Activated CD8-positive, alpha-beta memory T cell treated with anti-CD3 and anti-CD28 coated beads for 4 hours (primary cell): ENCODE measurements at places on chromosomes 11 and 22.

DNA sequence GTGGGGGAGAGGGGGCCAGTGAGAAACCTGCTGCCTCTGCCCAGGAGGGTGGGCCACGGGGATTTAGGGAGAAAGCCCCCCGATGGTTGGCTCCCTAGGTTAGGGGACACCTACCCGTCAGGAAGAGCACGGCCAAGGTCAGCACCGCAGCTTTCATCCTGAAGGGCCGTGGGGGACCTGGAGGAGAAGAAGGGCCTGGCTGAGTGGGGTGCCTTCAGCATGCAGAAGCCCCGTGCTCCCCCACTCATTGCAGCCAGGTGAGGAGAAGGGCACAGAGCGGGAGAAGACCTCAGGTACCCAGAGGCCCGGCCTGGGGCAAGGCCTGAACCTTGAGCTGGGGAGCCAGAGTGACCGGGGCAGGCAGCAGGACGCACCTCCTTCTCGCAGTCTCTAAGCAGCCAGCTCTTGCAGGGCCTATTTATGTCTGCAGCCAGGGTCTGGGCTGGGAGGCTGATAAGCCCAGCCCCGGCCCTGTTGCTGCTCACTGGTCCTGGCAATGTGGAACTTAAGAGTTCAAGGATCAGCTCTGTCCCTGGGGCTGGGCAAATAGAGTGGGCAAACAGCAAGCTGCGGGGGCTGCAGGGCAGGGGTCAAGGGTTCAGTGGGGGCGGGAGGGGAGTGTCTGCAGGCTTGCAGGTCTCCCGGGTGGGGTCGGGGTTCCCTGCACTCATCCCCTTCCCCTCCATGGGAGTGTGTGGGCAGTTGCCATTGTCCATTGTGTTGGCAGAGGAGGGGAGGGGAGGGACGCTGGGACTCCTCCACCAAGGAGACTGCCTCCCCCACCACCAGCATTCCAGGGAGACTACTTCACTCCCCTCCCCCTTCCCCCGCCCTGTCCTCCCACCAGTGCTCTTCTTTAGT is at the start of gene APOA1:
Gene APOA1 (minus strand): TSS at position 392 of the 861 bp plus-strand sequence. CDS start 235 bp downstream, at position 157.
- DNase-seq = no peak

DNA sequence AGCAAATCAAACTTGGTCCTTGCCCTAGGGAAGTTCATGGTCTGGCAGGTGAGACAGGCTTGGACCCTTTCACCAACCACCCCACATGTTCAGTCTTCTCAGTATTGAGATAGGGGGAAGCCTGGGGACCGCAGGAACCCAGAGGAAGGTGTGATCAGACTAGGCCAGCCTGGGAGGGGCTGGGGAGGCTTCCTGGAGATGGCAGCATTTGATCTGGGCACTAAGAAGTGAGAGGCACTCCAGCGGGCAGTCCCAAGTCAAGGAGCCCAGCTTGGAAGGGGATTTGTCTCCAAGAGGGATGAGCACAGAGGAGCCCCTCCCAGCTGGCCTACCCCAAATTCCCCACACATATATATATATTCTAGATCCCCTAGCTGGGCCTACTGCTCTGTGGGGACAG is 5.4 kb downstream of the LRRC32 start:
- DNase-seq = no peak

- DNase-seq = no peak
These were observed 46.2 kb downstream of the DEPDC5 start for GRCh38 chr22:31800065-31800464.

GRCh38 chr11:126926376-126926791 is 74.2 kb downstream of the KIRREL3 start:
- no peak for DNase-seq

DNA sequence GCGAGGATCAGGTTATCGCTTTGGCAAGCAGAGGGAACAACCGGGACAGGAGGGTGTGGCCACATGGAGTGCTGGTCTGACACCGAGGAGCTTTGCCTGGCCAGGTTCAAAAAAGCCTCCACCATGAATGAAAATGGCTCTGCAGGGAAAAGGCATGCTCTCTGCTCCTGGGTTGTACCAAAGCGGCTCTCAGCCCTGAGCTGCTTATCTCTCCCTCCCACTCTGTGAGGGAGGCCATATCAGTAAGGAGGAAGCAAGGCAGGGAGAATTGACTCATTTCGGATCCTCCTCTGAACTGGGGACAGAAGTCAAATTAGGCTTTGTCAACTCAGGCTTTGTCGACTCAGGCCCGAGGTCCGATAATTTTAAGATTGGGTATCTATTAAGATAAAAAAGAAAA is 82.9 kb upstream of the CRTAM start:
- no peak for DNase-seq

- DNase-seq = no peak
These were observed 25.6 kb downstream of the OR2AG2 start for GRCh38 chr11:6746086-6746618.

DNA sequence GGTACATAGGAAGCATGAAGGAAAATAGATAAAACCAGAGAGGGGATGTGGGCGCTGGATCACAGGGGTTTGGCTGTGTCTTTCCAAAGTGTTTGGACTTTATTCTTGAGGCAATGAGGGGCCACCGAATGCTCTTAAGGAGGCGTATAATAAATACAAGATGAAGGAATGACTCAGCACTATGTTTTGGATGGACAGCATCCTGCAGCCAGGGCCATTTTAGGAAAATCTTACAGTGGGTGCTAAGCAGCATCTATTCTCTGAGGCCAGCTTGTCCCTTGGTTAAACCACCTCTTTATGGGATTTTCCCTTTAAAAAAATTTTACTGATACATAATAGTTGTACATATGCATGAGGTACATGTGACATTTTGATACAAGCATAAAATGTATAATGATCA is 4.3 kb upstream of the LDHA start:
- DNase-seq = no peak

DNA sequence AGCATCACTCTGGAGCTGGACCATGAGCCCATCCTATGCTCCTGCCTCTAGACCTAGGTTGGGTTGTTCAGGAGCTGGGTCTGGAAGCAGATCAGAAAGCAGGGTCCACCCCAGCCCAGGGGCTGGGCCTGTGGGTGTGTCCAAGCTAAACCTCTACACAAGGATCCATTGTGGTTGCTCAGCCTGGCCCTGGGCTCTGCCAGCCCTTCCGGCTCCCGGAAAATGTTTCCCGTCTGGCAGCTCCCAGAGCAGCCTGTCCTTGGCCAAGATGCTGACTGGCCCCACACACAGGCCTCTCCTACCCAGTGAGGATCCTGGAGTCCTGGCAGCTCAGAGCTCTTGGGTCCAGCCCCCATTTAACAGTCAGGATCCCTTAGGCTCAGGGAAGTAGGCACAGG is 35.3 kb upstream of the FCHSD2 start:
- DNase-seq = no peak

DNA sequence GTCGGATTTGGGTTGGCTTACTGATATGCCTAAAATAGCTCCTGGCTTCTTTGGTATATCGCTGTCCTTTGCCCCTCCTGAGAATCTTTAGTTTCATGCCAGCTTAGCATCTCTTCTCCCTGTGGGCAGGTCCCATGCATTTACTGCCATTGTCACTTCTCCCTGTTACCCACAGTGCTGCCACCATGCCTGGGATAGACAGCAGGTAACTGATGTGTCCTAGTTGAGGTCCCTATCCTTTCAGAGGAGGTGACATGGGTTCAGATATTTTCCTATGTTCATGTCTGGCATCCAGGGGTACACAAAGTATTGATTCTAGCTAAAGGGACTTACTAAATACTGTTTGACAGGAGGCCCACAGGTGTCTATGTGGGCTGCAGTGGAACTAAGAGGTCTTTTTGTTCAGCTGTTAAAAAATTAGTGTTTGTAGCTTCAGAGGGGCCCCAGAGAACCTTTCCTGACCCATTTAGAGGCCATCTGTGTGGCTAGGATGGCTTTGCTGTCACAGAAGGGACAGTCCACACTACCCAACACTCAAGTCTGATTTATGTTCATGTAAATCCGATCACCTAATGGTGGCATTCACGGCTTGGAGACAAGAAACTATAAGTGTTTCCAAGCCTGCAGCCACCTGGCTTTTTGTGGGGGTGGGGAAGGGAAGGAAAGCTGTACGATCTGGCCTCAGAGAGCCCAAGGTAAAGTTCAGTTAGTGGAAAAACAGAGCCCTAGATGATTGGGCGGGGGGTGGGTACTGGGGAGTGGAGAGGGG is 8.5 kb downstream of the TIMP3 start:
- no peak for DNase-seq

GRCh38 chr11:14041040-14041439 is 78.5 kb downstream of the SPON1 start:
- no peak for DNase-seq

- no peak for DNase-seq
These were observed 151.7 kb downstream of the UVRAG start for GRCh38 chr11:75966537-75967287.

DNA sequence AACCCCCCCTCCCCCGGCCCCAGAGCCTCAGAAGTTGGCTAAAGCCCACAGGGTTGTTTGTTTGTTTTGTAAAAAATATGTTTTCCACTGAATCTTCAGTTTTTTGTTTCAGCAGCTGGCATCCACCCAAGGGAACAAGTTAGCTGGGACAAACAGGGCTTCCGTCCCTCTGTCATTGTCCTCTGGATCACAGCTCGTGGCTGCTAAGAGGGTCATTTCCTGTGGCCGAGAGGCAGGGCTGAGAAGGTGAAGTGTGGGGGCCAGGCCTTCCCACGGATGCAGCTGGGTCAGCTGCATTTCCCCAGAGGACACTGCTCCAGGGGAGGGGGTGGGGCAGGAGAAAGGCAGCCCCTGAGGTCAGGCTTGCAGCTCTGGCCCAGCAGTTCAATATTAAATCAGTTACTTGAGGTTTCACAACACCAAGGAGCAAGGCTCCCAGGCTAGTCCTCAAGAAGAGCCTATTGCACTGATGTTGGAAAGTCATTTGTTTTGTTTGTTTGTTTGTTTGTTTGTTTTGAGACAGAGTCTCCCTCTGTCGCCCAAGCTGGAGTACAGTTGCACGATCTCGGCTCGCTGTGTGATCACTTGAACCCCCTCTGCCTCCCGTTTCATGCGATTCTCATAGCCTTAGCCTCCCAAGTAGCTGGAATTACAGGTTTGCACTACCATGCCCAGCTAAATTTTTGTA is 34.4 kb upstream of the SMTN start:
- no peak for DNase-seq

DNA sequence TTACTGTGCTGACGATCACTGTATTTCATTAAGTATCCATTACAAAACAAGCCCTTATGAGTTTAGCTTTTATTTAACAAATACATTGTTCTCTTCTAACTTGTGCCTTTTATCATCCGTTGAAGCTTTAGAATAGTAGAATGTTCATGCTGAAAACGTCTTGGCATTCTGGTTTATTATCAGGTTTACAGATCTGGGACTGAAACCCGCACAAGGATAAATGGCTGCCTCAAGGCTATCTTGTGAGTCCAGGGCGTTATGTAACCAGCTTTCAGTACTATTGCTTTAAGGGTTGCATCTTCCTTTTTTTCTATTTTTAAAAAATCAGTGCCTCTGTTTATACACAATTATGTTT is 66.6 kb upstream of the PRODH start:
- no peak for DNase-seq

GRCh38 chr11:2748061-2748813 is 48.4 kb upstream of the KCNQ1OT1 start:
- no peak for DNase-seq

- DNase-seq = no peak
These were observed 23.8 kb upstream of the TTC28 start for GRCh38 chr22:28703436-28703835.
